Mesothelial cell of epicardium (in vitro differentiated cells): ENCODE measurements at places on chromosomes 4 and X. TPM values are rescaled to one million over a fixed set of nuclear protein-coding genes. Genes with fewer than 3 reads are reported as not detected.

GYPE gene
- not detected in 3 replicates for total RNA-seq

PDE6B gene
- 9.0 to 12.0 TPM (median 11.6 TPM) in 3 replicates for total RNA-seq

- no peak overlapping the region for H3K27ac ChIP-seq
- H3K27me3 ChIP-seq: peaks cover 7% of the 10 kb centered on the region
Measured at GRCh38 chr4:24675721-24676389, 91.5 kb upstream of the DHX15 start.

GRCh38 chr4:123506011-123506695 lies 109.6 kb downstream of the SPRY1 start:
- peaks cover 26% of the 10 kb centered on the region for H3K4me1 ChIP-seq
- peak overlapping the region; percentile 80 for H3K4me3 ChIP-seq
- no peaks in the 10 kb centered on the region for H3K36me3 ChIP-seq
- no peaks in the 10 kb centered on the region for H3K27me3 ChIP-seq

GRCh38 chr4:74531963-74532794 lies 87.2 kb downstream of the AREG start:
- H3K4me3 ChIP-seq: no peak overlapping the region
- no peak overlapping the region for H3K27ac ChIP-seq
- no peak for DNase-seq
- no peaks in the 10 kb centered on the region for H3K27me3 ChIP-seq
- peaks cover 10% of the 10 kb centered on the region for H3K4me1 ChIP-seq
- no peaks in the 10 kb centered on the region for H3K36me3 ChIP-seq

DNA sequence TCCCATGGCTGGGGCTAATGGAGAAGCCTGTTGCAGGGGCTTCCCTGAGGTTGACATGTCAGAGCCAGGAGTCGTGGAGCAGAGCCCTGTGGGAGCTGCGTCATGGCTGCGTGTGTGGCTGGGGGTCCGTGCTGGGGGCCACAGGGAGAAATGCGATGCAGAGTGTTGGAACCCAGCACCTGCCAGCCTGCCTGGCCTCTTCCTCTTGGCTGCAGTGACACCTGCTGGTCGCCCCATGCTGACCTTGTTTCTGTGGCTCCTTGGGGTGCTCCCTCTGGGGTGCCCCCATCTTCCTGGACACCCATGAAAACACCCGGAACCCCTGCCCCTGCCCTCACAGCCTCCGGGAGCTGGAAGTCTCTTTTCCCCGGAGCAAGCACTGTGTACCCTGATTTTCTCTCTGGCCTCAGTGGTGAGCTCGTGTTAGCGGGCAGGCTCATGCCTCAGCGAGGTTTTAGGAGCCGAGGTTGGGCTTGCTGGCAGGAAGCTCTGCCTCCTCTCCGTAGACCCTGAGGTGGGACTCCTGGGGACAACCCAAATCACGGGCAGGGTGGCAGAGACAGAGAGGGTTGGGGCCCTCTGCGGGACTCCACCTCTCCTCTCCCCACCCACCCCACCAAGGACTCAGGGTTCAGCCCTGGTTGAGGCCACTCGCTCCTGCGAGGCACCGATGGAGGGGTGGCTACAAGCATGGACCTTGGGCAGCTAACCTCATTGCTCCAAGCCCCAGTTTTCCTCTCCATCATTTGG lies 103.7 kb downstream of the SORCS2 start:
- peak; percentile 53 for DNase-seq
- H3K36me3 ChIP-seq: no peaks in the 10 kb centered on the region
- no peaks in the 10 kb centered on the region for H3K4me1 ChIP-seq

- no peaks in the 10 kb centered on the region for H3K27me3 ChIP-seq
- H3K4me3 ChIP-seq: no peak overlapping the region
- H3K27ac ChIP-seq: no peak overlapping the region
- H3K36me3 ChIP-seq: no peaks in the 10 kb centered on the region
- peaks cover 2% of the 10 kb centered on the region for H3K4me1 ChIP-seq
- DNase-seq: no peak
Measured at GRCh38 chr4:127124919-127125318, 507.8 kb upstream of the INTU start.

DNA sequence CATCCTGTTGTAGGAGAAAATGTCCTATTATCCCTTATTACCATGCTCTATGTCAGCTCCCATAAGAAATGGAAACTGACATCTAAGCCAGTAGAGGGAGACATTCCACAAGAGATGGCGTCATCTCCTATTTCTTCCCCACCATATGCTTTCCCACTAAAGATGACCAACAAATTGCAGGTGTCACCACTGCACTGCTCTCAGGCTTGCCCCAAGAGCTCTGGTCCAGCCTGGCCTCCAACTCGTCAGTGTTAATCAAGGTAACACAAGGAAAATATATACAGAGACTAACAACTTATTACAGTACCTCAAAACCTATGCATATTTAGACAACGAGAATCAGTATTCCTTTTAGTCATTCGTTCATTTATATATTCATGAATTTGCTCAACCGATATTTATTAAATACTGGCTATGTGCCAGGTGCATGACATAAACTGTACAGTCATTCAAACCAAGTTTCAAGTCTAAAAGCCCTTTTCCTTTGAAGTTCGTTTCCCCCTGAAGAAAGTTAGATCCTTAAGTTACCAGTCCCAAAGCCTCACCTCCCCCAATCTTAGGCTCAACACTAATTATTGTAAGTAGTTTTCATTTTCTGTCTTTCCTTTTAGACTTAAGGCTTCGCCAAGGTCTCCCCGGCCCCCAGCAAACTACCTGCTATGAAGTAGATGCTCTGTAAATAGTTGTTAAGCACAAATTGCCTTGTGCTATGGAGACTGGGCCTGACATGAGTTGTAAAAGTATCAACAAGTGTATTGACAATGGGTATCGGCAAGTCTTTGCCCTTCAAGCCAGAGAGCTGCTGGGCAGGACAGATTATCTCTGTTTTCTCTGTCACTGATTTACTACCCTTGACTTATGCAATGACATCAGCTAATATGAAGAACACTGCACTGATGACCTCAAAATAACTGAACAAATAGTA lies 3.1 kb upstream of the FGB start:
- peaks cover 30% of the 10 kb centered on the region for H3K4me1 ChIP-seq
- peak overlapping the region; percentile 62 for H3K27ac ChIP-seq
- H3K27me3 ChIP-seq: no peaks in the 10 kb centered on the region
- no peak overlapping the region for H3K4me3 ChIP-seq

DNA sequence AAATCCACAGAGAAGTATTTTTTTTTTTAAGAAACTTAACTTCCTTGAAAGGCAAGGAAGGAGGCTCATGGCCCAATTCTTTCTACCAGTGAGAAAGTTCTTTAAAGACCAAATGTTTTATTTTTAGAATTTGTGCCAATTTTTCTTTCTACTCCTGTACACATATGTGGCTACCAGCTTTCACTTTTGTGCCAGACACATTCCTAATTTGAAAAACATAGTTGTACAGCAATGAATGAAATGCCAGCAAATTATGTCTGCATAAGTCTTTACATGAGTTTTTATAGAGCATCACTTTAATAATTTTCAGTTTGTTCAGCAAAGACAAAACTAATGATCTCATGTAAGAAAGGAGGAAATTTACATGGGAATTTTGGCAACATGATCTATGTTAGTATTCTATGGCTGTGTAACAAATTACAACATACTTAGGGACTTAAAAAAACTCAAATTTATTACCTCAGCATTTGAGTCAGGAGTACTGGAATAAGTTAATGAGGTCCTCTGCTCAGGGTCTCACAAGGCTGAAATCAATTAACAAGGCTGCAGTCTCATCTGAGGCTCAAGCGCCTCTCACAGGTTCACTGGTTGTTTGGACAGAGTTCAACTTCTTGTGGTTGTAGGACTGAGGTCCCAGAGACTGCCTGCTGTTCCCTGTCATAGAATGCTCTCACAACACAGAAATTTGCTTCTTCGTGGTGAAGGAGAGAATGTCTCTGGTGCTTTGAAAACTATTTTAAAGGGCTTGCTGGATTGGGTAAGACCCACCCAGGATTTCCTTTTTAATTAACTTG lies 678.2 kb upstream of the FAM241A start:
- H3K27ac ChIP-seq: no peak overlapping the region
- no peak for DNase-seq
- no peak overlapping the region for H3K4me3 ChIP-seq
- no peaks in the 10 kb centered on the region for H3K27me3 ChIP-seq
- H3K4me1 ChIP-seq: peaks cover 7% of the 10 kb centered on the region

DNA sequence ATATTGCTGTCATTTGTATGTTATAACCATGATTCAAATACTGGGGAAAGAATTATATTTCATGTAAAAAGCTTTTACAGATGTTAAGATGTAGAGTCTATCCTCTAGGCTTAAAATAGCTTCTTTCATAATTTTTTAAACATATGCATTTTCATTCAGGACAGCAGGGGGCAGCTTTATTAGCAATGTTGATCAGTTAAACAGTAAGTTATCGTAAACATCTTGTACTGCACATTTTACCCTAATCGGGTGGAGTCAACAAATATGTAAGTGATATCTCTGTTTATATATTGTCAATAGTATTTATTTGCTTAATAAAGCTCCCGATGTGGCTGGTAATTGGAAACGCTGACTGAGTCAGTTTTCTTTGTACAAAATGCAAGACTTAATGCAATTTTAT lies 142.5 kb upstream of the MED14 start:
- no peaks in the 10 kb centered on the region for H3K27me3 ChIP-seq
- no peak for DNase-seq
- H3K36me3 ChIP-seq: peaks cover 2% of the 10 kb centered on the region

DNA sequence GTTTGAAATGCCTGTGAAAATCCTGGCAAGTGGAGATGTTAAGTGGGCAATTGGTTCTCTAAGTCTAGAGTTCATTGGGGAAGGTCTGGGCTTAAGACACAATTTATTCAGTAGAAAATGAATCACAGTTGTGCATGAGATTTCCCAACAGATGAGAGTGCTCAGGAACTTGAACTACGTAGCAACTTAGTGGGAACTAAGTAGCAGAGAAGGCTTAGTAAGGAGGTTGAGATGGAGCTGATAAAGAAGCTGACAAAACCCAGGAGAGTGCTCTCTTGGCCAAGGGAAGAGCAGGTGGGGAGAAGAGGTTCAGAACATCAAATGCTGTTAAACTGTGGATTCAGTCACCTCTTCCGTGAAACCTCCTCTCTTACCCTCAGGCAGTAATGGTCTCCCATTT lies 33.0 kb downstream of the AFF1 start:
- H3K4me1 ChIP-seq: peaks cover 10% of the 10 kb centered on the region
- H3K27ac ChIP-seq: no peak overlapping the region
- DNase-seq: no peak
- no peak overlapping the region for H3K4me3 ChIP-seq

DNA sequence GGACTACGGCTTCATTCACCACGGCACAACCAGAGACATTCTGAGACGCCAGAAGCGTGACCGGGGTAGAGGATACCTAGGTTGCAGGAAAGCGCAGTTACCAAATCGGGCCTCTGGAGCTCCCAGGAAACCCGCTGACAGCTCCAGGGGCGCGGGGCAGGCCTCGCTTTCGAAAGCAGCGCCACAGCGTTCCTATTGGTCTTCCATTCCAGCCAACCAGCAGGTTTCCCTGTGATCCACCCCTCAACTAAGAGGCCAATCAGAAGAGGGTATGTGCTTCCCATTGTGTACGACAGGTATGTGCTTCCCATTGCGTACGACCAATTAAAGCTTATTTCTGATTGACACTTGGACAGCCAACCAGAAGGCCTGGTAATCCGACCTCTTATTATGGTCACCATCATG lies 14.9 kb downstream of the SNX12 start:
- no peak overlapping the region for H3K27ac ChIP-seq
- peak; percentile 43 for DNase-seq
- H3K27me3 ChIP-seq: no peaks in the 10 kb centered on the region
- H3K4me1 ChIP-seq: no peaks in the 10 kb centered on the region

DNA sequence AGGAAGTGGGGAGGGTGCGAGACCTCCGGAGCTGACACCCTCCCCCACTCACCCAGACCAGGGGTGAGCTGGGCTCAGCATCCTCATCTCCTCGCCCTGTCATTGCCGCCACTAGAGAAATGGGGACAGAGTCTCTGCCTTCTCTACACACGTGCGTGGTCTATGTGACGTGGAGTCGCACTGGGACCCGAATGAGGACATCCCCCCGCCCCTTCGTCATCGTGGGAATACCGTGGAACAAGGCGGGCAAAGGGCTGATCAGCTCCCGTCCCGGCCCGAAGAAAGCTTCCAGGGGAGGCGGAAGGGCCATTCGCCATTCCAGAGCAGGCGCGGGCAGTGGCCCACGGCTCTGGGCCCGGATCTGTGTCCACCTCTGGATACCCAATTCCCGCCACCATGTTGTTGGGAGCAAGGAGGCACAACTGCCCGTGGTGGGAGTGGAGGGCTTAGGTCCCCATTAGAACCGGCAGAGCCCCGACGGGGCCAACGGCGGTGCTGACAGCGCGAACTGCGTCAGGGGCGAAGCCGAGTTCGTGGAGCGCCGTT lies 12.0 kb downstream of the HMX1 start:
- no peaks in the 10 kb centered on the region for H3K36me3 ChIP-seq
- no peak overlapping the region for H3K27ac ChIP-seq
- peaks cover 18% of the 10 kb centered on the region for H3K4me1 ChIP-seq
- no peak for DNase-seq
- peaks cover 94% of the 10 kb centered on the region for H3K27me3 ChIP-seq

DNA sequence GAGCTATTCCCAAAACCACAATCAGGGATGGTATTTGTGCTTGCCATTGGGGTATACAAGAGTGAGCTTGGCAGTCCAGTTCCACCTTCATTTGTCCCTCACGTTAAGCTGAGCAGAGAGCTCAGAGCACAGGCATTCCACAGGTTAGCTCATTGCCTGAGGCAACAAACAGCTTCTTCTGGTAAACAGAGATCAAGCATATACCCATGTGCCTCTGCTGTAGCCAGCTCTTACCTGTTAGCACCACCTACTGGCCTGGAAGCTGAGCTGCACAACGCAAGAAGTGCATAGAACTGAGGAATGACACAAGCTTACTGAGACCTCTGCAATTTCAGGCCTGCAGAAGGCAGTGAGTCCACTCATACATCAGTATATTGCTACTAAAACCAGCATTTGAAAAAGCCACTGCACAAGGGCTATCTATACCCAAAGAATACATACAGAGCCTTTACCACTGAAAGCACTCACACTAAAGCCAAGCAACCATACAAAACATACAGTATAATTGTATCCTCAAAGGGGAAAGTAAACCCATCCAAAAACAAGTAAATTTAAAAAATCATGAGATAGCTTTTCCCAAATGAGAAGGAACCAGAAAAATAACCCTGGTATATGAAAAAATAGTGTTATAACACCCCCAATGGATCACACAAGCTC lies 258.3 kb upstream of the GABRA2 start:
- no peaks in the 10 kb centered on the region for H3K4me1 ChIP-seq
- H3K27ac ChIP-seq: no peak overlapping the region
- no peak for DNase-seq
- H3K27me3 ChIP-seq: peaks cover 1% of the 10 kb centered on the region
- no peaks in the 10 kb centered on the region for H3K36me3 ChIP-seq

DNA sequence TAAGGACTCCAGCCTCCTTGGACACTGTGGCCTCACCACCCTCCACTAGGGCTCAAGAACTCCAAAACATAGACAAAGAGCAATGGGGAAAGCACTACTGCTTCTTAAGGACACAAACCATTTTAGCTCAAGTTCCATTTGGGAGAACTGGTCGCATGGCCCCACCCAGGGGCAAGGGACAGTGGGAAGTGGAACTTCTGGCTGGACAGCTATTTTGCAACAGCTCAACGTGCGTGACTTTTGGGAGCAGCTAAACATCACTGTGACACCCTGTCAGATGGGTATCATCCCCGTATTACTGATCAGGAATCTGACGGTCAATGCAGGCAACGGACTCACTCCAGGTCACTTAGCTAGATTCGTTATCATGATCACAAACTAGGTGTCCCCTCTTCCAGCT lies 9.0 kb upstream of the GLOD5 start:
- peaks cover 4% of the 10 kb centered on the region for H3K4me1 ChIP-seq
- no peaks in the 10 kb centered on the region for H3K36me3 ChIP-seq
- no peak overlapping the region for H3K4me3 ChIP-seq
- no peak overlapping the region for H3K27ac ChIP-seq
